ENCODE measurements at places on chromosomes 7 and 10. TPM values are rescaled to one million over a fixed set of nuclear protein-coding genes. Genes with fewer than 3 reads are reported as not detected.

DNA sequence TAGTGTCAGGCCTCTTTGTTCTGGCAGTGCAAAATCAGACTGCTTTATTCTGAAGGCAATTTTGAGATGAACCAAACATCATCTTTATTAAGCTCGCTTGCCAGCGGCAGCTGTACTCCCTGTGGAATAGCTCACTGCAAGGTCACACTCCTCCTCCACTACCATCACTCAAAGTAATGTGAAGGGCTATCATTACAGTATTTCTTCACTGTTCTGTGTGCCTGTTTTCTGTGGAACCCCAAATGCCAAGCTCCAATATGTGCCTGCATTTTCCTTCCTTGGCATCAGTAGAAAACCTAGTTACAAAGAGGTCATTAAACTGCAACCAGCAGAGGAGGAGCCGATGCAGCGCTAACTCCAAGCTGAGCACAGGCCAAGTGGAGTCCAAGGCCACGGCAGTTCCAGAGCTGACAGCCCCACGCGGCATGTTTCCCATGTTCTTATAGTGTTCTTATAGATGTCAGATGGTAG, 21.4 kb downstream of the BCCIP start:
- no peaks in the 10 kb centered on the region for H3K27me3 ChIP-seq
- peaks cover 20% of the 10 kb centered on the region for H3K36me3 ChIP-seq

DNA sequence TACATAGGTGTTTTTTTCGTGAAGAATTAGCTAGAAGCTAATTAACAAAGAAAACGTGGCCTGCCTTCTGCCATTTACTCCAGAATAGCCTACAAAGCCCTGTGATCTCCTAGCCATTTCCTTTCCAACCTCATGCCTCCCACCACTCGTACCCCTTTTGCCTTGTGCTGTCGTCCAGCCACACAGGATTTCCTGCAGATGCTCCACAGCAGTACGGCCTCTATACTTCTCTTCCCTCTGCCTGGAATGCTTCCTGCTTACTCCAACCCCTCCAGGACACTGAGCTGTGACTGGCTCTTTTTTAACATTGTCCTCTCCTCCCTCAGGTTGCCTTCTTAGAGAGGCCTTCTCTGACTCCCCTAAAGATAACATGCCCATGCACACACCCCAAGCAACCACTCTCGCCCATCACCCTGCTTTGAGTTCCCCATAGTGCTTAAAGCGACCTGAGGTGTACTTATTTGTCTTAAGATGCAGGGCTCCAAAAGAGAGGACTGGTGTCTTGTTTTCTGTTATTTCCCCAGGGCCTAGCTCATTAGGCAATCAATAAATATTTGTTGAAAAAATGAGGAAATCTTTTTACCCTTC, 32.7 kb downstream of the STK17A start:
- H3K4me3 ChIP-seq, result no peak overlapping the region
- peaks cover 53% of the 10 kb centered on the region for H3K4me1 ChIP-seq
- peaks cover 38% of the 10 kb centered on the region for H3K36me3 ChIP-seq
- peak overlapping the region; percentile 71 for H3K27ac ChIP-seq

MYH16 gene
- total RNA-seq, result not detected

GRCh38 chr10:19865676-19866075, 49.4 kb downstream of the PLXDC2 start:
- H3K36me3 ChIP-seq, result no peaks in the 10 kb centered on the region
- H3K4me1 ChIP-seq, result no peaks in the 10 kb centered on the region
- H3K27ac ChIP-seq, result no peak overlapping the region
- no peak for DNase-seq

DNA sequence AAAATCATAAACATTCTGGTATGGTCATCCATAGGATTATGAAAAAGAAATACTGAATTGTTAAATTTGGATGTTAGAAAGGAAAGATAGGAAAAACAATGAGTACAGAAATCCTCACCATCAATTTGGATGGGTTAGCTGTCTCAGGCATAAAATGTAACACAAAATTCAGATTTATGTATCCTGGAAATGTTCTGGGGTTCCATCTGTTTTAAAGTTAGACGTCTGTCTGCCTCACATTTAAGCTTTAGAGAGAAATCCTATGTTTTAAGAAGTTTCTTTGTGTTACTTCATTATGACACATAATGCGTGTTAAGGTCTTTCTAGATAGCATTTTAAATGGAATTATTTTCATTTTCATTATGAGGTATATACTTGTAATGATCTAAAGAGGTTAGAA, 103.5 kb downstream of the REEP3 start:
- H3K4me3 ChIP-seq, result no peak overlapping the region
- peaks cover 18% of the 10 kb centered on the region for H3K4me1 ChIP-seq
- H3K27me3 ChIP-seq, result no peaks in the 10 kb centered on the region
- peaks cover 2% of the 10 kb centered on the region for H3K36me3 ChIP-seq

NAMPT gene
- 825 TPM for total RNA-seq

DNA sequence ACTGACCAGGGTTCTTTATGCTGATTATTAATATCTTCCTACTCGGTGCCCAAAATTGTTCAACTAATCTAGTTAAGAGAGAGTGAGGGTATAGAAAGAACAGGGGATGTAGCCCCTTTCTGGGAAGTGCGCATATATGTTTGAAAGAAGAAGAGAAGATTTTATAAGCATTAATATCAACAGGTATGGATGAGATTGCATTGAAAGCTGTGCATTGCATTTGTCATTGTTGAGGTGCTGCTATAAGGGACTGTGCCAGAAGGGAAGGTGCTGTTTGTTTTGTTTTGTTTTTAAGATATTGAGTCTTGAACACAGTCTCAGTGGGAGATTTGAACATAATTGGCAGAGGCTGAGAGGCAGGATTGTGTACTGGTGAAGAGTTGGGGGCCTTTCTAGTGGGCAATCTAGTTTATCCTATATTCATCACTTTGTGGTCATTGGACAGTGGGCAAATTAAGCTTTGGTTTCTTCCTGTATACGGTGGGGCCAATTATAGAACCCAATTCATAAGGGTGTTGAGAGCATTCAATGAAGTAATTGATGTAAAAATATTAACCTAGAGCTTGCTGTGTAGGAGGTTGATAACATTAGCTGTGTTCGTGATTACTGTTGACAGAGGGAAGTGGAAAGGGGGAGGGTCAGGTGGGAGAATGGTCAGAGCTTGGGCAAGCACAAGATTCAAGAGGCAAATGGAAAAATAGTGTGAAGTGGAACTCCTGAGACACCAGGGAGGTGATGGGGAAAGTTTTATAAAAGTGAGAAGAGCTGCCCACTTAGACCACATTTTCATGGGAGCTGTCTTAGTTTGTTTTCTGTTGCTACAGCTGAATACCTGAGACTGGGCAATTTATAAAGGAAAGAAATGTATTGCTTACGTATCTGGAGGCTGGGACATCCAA, 19.9 kb upstream of the PCGF5 start:
- H3K27ac ChIP-seq, result peak overlapping the region; percentile 89
- H3K4me1 ChIP-seq, result peaks cover 83% of the 10 kb centered on the region
- H3K27me3 ChIP-seq, result no peaks in the 10 kb centered on the region
- H3K36me3 ChIP-seq, result peaks cover 11% of the 10 kb centered on the region
- no peak for DNase-seq
- H3K4me3 ChIP-seq, result peak overlapping the region; percentile 45

PAOX gene
- 3.0 TPM for total RNA-seq

GRCh38 chr7:103947026-103947655, 42.3 kb downstream of the RELN start:
- no peak overlapping the region for H3K27ac ChIP-seq
- H3K4me1 ChIP-seq, result no peaks in the 10 kb centered on the region
- H3K36me3 ChIP-seq, result no peaks in the 10 kb centered on the region
- H3K27me3 ChIP-seq, result peaks cover 2% of the 10 kb centered on the region

DNA sequence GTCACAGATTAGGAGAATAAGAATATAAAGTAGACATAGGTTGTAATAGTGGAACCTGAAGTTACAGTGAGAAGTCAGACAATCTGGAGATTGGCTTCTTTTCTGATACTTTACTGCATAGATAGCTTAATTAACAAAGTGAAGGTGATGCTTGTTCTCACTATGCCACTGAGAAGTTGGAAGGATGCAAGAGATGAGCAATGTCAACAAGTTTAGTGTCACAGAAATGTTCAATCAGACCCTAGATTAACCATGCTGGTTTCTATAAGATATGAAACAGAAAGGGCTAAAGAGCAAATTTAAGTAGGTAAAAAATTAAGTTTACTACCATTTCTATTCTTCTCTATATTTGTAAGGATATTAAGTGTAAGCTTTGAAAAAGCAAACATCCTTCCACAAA, 838.6 kb upstream of the SORCS1 start:
- H3K27ac ChIP-seq, result no peak overlapping the region
- no peak overlapping the region for H3K4me3 ChIP-seq
- no peaks in the 10 kb centered on the region for H3K36me3 ChIP-seq
- no peak for DNase-seq
- H3K4me1 ChIP-seq, result no peaks in the 10 kb centered on the region
- no peaks in the 10 kb centered on the region for H3K27me3 ChIP-seq

DNA sequence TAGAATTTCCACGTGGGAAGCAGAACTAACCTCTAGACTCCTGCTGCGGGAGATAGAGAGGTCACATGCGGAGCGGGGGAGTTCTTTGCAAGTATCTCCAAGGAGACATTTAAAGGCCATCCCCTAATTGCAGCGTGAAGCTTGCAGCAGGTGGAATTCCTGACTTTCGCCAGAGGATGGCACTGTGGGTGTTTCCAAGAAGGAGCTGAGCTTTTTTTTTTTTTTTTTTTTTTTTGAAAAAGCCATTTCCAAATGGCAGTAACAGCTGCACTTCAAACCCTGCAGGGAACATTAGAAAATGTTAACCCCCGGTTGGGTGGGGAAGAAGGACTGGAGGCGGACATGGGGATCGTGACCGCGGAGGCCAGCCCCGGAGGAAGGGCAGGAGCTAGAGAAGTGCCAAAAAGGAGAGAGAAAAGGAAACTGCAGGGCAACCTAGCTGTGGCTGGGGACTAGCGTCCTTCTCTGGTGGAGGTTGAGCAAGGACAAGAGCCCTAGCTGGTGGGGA, 487.7 kb downstream of the TYW1 start:
- DNase-seq, result peak; percentile 52
- H3K4me1 ChIP-seq, result peaks cover 2% of the 10 kb centered on the region
- no peaks in the 10 kb centered on the region for H3K36me3 ChIP-seq
- no peak overlapping the region for H3K27ac ChIP-seq
- no peak overlapping the region for H3K4me3 ChIP-seq

DNA sequence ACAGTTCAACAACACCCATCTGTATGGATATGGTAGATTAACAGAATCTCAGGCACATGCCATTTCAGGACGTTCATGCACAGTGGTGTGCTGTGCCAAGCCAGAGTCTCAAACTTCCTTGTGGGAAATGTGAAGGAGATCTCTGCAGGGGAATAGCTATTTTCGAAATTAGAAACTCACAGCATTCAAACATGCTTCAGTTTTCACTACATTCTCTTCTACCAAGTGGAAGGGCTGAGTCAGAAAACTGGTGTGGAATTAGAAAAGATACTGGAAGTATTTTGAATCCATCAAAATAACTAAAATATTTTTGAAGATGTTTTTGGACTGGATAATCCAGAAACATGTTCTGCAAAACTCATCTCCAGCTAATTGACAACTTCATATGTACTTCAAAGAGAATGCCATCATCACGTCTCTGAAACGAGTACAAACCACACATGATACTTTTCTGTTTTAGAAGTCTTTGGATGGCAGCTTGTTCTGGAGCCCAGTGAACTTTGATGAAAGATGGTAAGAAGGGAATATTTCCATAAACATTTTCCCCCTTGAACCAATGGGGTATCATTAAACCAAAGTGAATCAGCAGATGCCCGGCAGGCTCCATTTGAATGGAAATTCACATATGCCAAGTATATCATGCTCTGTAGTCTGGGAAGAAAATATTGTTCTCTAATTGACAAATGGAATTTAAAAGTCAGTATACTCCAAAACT, 616.3 kb upstream of the IGFBP3 start:
- no peak overlapping the region for H3K4me3 ChIP-seq
- H3K4me1 ChIP-seq, result no peaks in the 10 kb centered on the region
- DNase-seq, result no peak

DNA sequence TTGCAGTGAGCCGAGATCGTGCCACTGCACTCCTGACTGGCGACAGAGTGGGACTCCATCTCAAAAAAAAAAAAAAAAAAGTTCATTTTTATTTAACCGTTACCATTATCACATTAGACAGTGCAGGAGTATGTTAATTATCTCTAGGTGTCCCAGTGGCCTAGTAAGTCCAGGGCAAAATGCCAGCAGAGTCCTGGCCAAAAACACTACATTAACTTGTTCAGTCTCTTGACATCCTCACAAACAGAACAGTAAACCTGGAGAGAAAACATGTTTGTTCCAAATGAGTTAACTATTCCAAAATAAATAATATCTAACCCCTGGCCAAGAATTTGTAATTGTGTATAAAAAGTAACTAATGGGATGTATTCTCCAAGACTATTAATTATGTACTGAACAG, 43.2 kb downstream of the PTPRZ1 start:
- DNase-seq, result no peak
- no peaks in the 10 kb centered on the region for H3K4me1 ChIP-seq
- no peak overlapping the region for H3K27ac ChIP-seq
- no peaks in the 10 kb centered on the region for H3K27me3 ChIP-seq

NPTX2 gene
- total RNA-seq, result not detected

GRCh38 chr7:1562597-1563051, 6.6 kb upstream of the TMEM184A start:
- no peaks in the 10 kb centered on the region for H3K27me3 ChIP-seq
- no peak for DNase-seq
- H3K4me3 ChIP-seq, result no peak overlapping the region

ECHS1 gene
- total RNA-seq, result 56.7 TPM

PHYHIPL gene
- total RNA-seq, result not detected

DNA sequence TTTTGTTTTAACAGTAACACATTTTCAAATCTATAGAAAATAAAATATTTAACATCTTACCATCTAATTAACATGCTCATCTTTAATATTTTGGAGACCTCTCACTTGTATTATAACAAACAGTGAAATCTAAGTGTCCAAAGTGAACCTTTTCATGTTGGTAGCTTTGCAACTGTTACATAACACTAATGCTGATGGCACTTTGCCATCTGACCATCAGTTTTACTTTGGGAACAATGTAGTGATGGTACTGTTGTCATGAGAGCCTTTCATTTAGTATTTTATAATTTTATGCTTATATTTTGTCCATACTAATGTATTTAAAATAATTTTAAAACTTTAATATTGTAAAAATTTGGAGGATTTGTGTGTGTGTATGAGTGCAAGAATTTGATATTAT, 1017.0 kb upstream of the KCND2 start:
- H3K27ac ChIP-seq, result no peak overlapping the region
- H3K36me3 ChIP-seq, result no peaks in the 10 kb centered on the region
- no peak overlapping the region for H3K4me3 ChIP-seq
- H3K27me3 ChIP-seq, result no peaks in the 10 kb centered on the region

GRCh38 chr10:83541046-83541445, 598.3 kb upstream of the GHITM start:
- no peaks in the 10 kb centered on the region for H3K27me3 ChIP-seq
- DNase-seq, result no peak
- no peak overlapping the region for H3K4me3 ChIP-seq
- no peaks in the 10 kb centered on the region for H3K4me1 ChIP-seq
- no peak overlapping the region for H3K27ac ChIP-seq
